ENCODE measurements at places on chromosomes 2 and 18.

DNA sequence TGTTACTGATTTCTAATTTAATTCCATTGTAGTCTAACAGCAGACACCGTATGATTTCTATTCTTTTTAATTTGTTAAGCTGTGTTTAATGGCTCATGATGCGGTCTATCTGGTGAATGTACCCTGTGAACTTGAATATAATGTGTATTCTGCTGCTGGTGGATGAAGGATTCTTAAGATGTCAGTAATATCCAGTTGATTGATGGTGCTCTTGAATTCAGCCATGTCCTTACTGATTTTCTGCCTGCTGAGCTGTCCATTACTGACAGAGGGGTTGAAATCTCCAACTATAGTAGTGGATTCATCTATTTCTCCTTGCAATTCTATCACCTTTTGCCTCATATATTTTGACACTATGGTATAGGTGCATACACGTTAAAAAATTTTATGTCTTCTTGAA lies 373.3 kb upstream of the RAB12 start:
- no peak for DNase-seq

DNA sequence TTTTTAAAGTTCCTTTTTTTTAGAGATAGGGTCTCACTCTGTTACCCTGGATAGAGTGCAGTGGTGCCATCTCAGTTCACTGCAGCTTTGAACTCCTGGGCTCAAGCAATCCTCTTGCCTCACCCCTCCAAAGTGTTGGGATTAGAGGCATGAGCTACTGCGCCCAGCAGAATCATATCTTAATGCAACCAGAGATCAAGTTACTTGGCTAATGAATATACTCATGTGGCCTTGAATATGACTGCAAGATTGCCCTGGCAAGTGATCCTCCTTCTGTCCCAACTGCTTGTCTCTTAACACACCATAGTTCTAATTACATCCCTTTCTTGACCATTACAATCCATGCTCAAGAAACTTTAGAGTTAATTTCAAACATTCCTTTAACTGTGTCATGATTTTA lies 133.5 kb downstream of the SRBD1 start:
- no peak for DNase-seq

- no peak for DNase-seq
Observed at GRCh38 chr18:70720607-70721006, 431.8 kb downstream of the SOCS6 start.

- no peak for DNase-seq
Observed at GRCh38 chr2:226738191-226738820, 61.3 kb downstream of the IRS1 start.

DNA sequence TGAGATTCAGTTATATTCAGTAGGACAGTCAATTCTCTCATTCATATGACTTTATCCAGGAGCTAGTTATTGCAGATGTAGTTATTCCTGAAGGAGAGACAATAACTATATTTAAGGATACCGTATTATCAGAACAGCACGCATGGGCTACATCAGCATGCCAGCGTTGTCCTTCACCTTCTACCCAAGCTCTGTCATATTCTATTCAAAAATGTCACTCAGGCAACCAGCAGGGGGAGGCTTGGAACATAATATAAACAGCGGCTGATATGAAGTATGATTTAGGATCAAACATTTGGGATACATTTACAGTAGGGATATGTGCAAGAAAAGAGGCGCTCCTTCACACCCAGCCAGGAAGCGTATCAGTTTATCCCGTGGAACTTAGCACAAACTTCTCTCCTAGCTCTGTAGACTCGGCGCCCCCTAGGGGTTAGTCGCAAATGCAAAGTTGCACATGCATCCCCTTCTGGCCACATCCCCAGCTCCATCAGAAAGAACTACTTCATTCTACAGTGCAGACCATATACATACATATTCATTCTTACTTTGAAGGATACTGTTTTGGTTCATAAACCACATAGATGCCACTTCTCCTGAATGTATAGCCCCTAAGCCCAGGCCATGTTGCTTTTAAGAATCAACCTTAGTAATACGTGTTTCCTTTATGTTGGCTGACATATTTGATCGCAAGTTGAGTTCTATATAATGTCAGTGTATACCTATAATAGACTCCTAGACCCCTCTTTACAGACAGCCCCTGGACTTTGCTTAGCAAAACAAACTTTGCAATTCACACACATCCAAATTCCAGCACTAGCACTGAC lies 759.4 kb downstream of the ADCYAP1 start:
- DNase-seq, result no peak

GRCh38 chr2:120486441-120486840 lies 140.5 kb downstream of the INHBB start:
- DNase-seq, result no peak

DNA sequence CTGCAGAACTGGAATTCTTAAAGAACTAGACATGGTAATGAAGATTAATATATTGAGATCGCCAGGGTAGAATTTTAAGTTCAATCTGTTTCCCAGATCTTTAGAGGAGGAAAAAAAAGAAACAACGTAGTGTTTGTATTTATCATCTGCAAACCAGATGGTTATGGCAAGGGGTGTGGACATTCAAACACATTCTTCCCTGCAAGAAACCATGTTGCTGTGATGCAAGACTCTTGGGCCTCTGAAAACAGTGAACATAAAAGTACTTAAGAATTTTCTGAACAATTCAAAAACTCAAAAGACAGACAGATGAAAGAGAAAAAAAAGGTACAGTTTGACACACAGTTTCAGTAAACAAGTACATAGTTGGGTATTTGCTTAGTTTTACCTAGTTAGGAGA lies 35.6 kb downstream of the COL5A2 start:
- no peak for DNase-seq

DNA sequence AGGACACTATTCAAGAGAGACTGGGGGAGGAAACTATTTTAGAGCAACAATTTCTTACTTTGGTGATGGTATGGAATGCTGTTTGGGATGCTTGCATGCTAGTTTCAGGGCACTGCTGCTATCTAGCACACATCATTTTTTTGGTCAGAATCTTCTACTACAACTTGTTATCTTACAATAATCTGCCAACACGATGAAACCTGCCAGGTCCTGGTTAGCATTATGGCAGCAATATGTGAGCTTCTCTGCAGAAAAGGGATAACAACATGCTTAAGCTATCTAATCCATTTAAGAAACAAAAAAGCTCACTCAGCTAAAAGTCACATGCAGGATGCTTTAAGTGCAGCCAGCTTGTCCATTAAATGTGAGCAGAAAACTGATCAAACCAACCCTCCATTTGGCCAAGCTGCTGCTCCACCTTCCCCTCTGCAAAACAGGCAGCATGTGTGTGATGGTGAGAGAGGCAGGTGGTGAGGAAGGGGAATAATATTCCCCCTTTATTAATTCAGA lies 30.1 kb downstream of the GAREM2 start:
- no peak for DNase-seq

GRCh38 chr2:84022810-84023431 lies 436.2 kb downstream of the SUCLG1 start:
- peak; percentile 3 for DNase-seq
